Cortex of kidney (tissue), 1 donor: ENCODE measurements at places on chromosomes 5 and 9.

DNA sequence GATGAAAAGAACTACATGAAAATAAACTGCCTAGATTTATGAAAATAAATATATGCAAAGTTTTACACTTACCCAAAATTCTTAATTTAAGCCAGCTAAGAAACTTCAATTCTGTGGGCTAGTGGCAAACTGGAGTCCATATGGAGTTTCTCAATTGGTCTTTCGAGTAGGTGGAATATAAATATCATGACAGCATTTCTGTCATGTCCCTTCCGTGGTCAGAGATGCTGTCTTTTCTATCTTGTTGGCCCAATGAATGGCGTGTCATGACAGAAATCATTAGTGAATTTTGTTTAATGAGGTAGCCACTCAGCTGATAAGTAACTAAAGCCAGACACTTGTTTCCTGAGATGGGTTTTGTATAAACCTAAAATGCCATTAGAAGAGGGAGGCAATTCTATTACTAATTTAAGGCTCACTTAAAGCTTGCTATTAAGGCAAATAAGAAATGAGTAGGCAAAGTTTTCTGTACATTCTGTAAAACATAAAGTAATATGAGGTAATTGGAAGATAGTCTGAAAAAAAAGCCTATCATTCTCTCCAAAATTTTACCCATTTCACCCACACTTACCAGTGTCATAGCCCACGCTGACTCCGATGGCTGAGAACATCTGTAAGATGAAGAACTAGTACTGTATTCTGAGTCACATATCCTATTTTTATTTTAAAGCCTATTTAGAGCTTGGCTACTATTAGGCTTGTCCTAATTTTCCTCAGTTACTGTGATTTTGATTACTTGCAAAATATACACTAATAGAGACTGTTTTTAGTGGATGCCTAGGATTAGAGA lies 419.3 kb upstream of the MEF2C start:
- no peak for DNase-seq

DNA sequence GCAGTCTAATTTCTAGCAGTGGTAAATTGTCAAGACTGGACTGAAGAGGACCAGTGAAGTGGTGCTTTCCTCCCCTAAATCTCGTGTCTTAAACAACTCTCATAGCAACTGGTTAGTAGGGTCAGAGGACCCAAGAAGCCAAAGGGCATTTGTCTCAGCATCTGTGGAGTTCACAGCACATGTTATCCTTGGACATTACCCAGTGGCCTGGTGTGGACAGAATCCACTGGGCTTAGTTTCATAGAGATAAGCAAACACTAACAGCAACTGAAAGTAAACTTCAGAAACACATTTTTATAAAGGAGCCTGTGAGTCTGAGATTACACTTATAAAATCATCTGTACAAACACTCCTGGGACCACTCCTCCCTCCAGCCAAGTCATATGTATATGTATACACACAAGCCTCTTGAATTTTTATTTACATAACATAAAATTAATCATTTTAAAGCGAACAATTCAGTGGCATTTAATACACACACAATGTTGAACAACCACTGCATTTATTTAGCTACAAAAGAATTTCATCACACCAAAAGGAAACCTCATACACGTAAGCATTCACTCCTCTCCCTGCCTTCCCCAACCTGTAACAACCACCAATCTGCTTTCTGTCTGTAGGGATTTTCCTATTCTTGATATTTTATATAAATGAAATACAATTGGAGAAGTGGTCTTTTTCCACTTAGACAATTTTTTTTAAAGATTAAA lies 457.8 kb downstream of the RASEF start:
- no peak for DNase-seq

GRCh38 chr5:150077060-150077459 lies 9.3 kb downstream of the CSF1R start:
- DNase-seq = no peak

GRCh38 chr5:134267366-134268018 lies 41.6 kb upstream of the PPP2CA start:
- DNase-seq = no peak

DNA sequence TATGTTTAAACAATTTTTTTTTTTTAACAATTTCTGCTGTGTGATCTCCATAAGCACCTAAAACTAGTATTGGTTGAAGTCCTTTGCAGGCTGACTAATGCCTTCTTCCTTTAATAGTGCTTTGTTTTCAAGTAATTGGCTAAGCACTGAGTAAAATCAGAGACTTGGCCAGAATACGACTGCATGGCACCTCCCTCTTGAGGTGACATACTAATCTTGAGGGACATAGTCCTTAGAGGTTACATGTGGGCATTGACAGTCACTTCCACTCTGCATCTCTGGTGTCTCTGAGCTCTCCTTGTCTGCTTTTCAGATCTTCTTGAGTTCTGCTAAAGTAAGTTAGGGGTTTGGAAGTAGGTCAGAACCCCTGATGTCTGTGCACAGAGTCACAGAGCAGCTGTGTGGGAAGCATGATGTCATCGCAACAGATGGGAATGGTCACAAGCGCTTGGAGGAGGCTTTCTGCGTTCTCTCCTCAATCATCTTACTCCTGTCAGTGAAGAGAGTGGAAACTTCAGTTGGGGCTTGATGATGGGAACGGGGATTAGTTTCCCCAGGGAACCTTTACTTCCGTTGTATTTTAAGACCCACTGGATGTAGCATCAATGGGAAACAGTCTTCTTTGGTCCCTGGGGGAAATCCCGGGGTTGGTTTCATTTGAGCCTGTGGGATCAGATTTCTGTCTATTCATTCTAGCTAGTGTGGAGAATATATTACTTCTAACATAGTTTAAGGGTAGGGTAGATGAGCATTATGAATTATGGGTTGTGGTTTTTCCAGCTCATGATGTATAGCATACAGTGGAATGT lies 136.9 kb downstream of the ARHGAP26 start:
- DNase-seq = no peak

GRCh38 chr5:159161361-159162214 lies 47.8 kb downstream of the RNF145 start:
- no peak for DNase-seq

DNA sequence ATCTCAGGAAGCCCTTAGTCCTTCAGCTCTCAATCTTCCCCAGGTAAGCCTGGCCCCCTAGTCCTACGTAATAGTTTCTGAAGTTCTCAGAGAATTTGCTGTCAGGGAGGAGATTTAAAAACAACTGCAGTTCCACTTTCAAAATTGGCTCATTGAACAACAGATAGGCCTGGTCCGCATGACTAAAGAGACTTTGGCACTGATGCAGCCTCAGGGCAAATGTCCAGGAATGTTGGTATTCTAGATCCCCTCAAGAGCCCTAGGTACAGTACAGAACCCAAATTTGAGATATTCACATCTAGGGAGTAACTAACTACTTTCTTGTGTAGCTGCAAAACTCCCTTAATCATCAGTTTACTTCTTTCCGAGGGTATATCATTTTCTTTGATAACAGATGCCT lies 162.8 kb downstream of the GABRG2 start:
- DNase-seq = no peak

GRCh38 chr9:20042128-20042711 lies 253.4 kb upstream of the SLC24A2 start:
- DNase-seq = no peak

- no peak for DNase-seq
Observed at GRCh38 chr5:111892949-111893348, 136.0 kb upstream of the NREP start.

GRCh38 chr5:58818465-58818864 lies 235.6 kb downstream of the RAB3C start:
- no peak for DNase-seq

- no peak for DNase-seq
Observed at GRCh38 chr5:159936686-159937329, 20.5 kb downstream of the ADRA1B start.

DNA sequence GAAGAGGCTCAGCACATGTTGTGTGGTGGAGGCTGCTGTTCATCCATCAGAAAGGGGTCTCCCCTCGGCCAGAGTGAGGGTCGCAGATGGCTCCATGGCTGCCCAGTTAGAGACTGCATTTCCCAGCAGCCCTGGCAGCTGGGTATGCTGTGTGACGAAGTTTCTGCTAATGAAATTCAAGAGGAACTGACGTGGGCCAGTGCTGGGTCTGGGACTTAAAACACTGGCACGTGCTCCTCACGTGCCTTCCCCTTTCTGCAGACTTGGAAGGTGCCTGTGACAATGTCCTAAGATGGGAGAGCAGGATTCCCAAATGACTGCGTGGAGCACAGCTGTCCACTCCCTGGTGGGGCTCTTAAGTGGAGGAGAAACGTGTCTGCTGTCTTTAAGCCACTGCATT lies 114.5 kb upstream of the RAPGEF1 start:
- DNase-seq = no peak

DNA sequence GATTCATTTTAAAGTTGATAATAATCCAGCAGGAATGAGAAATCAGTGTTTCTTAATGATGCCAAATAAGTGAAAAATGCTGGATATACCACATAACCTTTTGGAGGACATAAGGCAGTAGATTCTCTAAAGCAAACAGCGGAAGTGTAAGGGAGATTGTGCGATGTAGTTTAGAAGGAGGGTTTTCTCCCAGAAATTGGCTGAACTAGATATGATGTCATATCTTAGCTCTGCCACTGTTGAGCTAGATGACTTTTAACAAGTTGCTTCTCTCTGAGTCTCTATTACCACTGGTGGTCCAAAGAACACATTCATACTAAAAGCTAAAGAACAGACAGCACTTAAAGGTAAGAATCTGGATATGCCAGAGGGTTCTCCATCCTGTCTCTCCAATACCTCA lies 107.0 kb downstream of the NR6A1 start:
- no peak for DNase-seq

DNA sequence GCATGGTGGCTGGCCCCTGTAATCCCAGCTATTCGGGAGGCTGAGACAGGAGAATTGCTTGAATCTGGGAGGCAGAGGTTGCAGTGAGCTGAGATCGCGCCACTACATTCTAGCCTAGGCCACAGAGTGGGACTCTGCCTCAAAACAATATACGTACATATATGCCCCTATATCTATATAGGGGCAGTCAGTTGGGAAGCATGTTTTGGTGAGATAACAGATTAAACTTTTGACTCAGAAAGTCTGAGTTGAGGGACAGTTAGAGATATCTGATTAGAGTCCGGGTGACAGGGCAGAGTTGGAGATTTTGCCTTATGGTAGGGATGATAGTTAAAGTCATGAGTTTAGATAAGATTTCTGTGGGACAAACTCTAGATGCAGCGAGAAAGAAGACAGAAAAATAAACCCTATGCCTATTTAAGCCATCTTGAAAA lies 71.8 kb upstream of the ALDH1A1 start:
- no peak for DNase-seq

- DNase-seq = no peak
Observed at GRCh38 chr9:105901514-105902109, 207.3 kb downstream of the TMEM38B start.

DNA sequence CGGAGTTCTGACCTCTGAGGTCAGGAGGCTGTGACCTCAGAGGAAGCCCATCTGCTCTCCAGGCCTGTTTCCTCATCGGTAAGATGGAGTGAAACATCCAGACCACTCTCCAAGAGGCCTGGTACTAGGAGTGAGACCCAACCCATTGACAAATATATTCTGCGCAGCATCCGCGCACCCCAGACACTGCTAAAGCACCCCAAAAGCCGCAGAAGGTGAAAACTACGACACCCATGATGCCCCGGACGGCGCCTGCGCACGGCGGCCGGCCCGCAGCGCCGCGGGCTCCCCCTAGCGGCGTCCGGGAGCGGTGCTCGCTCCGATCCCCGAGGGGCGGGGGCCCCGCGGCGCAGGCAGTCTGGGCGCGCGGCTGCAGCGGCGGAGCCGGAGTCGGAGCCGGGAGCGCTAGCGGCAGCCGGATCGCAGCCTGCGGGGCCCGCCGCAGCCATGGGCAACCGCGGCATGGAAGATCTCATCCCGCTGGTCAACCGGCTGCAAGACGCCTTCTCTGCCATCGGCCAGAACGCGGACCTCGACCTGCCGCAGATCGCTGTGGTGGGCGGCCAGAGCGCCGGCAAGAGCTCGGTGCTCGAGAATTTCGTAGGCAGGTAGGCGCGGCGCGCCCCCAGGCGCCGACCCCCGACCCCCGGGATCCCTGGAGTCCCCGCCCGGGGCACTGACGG lies at the start of gene DNM1:
TSS of gene DNM1 (plus strand) at position 356 of the 683 bp plus-strand sequence. CDS start at position 448, 92 bp downstream.
- DNase-seq = no peak

DNA sequence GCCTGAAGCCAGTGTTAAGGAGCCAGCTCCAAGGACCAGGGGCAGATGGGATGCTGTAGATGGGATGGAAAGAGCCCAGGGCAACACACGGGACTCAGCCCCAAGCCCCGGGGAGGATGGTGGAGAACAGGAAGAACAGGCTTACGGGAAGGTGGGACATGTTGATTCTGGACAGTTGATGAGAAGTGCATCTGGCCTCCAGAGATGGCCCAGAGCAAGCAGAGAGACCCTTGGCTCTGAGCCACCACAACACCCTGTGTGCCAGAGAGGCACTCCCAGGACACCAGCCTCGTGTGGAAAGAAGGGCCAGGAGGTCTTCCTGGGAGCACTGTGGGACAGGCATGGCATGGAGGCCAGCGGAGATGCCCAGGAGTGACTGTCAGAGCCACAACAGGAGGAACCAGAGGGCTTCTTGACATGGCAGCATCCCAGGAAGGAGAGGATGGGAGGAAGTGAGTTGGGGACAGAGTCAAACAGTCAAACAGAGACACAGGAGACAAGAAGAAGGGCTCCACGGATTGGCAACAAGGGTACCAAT lies 156.3 kb upstream of the MVB12B start:
- no peak for DNase-seq

- DNase-seq = no peak
Observed at GRCh38 chr9:136345281-136346156, 18.0 kb downstream of the DNLZ start.

GRCh38 chr9:127788337-127789011 lies 2.6 kb downstream of the CDK9 start:
- no peak for DNase-seq

- DNase-seq = no peak
Observed at GRCh38 chr5:62259699-62260250, 46.2 kb upstream of the KIF2A start.

DNA sequence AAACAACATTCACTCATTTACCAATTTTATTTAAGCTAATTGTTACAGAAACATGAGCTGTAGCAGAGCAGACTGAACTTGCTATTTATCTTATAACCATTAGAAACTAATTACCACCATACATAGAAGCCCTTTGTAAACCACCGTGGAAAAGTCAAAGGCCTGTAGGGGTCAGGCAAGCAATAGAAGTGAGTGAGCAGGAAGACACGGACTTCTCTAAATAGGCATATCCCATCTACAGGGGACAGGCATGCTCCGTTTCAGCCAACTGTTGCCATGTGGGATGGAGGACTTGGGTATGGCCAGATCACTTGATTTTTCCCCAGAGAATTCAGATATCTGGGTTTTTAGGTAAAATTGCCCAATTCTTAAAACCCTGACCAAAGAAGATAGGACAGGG lies 44.8 kb downstream of the PRRC1 start:
- DNase-seq = no peak

- DNase-seq = no peak
Observed at GRCh38 chr9:117411547-117411946, 3.3 kb downstream of the ASTN2 start.

- DNase-seq = no peak
Observed at GRCh38 chr9:16459421-16460148, 410.9 kb downstream of the BNC2 start.
